ENCODE measurements at places on chromosomes 3 and 15.

- DNase-seq: no peak
Observed at GRCh38 chr3:145865399-145866018, 295.5 kb downstream of the PLOD2 start.

DNA sequence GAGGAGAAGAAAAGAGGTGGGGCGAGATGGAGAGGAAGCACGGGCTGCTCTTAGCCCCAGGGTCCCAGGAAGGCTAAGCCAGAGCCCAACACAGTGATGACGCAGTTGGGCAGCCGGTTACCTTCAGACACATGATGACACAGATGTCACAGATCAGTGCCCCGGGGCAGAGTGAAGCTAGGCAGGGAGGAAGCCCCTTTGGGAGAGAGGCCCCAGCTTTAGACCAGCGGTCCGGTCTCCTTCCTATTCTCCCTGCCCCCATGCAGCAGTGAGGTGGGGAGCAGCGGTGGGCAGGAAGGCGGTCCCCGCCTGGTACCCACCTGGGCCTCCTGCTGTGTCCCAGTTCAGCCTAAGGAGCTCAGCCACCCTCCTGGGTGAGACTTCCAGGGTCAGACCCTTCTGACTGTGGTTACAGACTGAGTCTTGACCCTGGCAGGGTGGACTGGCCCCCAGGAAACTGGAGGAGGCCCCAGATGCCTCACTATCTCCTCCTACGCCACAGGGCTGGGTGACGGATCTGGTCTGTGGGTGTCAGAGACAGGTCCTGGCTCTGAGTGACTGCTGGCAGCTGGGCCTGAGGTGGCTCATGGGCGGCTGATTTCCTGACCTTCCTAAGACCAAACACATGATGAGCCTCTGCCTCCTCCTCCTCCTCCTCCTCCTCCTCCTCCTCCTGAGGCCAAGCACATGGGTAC is 38.8 kb upstream of the LINGO1 start:
- no peak for DNase-seq

GRCh38 chr15:65663521-65663920 is 41.8 kb downstream of the SLC24A1 start:
- no peak for DNase-seq

- no peak for DNase-seq
Observed at GRCh38 chr15:81942655-81943195, 103.1 kb downstream of the MEX3B start.

DNA sequence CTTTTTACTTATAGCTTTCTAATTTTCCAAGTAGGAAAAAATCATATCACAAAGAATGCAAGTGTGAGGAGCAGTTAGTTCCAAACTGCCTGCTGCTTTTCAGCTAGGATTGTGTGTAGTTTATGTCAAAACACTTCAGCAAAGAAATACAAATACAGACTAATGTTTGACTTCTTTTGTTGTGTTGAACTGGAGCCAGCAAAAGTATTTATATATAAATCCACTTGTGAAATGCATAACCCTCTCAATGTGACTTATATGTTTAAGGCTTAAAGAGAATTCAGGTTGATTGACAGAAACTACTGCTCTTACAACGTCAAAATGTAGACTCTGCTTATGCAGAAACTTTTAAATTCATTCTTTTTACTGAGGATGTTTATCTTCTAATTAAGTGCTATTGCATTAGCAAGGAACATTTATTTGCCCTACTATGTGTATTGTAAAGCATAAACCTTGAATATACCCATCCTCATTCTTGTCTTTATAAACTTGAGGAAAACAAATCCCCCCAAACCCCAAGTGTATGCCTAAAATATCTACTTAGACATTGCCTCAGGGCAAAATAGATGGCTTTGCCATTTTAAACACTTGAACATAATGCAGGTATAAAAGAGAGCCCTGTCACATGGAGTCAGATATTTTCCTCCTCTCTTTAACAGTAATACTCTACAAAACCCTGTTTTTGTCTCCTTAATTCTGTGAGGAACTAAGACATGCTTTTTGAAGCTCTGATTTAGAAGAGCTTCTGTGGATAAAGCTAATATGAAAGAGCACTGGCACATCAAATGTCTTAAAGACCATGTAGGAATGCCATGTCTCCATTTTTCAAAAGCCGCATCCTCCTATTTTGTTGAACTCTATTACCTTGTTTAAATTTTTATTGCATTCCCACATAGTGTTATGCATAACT is 302.8 kb upstream of the TBC1D5 start:
- DNase-seq: no peak

GRCh38 chr3:185757176-185757575 is 67.7 kb downstream of the IGF2BP2 start:
- no peak for DNase-seq

GRCh38 chr3:175477651-175478224 is 618.6 kb downstream of the NAALADL2 start:
- DNase-seq: no peak

GRCh38 chr15:25136119-25136518 is 181.3 kb downstream of the SNRPN start:
- no peak for DNase-seq

GRCh38 chr3:113265231-113265630 is 53.9 kb downstream of the BOC start:
- DNase-seq: no peak

DNA sequence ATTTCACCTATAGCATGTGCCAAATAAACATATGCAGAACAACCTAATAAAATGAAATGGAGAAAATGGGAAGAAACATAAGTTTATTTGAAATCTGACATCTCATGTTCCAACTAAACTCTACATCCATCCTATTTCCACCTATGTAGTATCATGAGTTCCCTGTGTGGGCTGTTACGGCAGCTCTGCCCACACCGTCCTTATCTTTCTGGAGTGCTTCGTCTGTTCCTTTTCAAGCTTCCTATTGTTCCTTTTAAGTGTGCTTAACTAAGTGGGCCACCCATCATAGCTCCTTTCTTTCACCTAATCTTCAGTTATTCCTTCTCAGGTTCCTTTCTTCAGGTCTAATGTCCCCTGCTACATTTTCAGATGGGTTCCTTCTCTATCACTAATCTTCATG is 17.3 kb downstream of the RYR3 start:
- no peak for DNase-seq

- DNase-seq: no peak
Observed at GRCh38 chr3:196093317-196094111, 11.6 kb upstream of the TFRC start.

DNA sequence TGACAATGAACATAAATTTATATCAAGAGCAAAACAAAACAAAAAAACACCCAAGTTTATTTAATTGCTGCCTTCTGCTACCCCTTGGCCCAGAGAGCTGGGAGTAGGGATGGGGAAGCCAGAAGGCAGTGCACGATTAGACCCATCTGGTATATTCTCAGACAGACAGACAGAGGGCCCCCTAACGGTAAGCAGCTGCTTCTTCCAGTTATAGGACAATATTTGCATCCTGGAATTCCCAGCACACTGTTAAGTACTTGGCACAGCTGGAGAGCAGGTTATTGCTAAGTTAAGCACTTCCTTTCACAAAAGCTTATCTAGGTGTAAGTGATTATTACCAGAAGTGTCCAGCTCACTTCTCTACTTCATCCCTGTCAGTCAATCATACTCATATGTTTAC is 39.3 kb downstream of the C2CD4B start:
- DNase-seq: no peak

- DNase-seq: no peak
Observed at GRCh38 chr15:92901072-92901761, 1.1 kb downstream of the CHD2 start.
